Stimulated activated naive CD8-positive, alpha-beta T cell treated with anti-CD3 and anti-CD28 coated beads, Interleukin-15, Interleukin-2, amounts not matched to agents 100 U/mL and 50 U/mL, for 24 hours (primary cell): ENCODE measurements at places on chromosomes 12 and 14.

DNA sequence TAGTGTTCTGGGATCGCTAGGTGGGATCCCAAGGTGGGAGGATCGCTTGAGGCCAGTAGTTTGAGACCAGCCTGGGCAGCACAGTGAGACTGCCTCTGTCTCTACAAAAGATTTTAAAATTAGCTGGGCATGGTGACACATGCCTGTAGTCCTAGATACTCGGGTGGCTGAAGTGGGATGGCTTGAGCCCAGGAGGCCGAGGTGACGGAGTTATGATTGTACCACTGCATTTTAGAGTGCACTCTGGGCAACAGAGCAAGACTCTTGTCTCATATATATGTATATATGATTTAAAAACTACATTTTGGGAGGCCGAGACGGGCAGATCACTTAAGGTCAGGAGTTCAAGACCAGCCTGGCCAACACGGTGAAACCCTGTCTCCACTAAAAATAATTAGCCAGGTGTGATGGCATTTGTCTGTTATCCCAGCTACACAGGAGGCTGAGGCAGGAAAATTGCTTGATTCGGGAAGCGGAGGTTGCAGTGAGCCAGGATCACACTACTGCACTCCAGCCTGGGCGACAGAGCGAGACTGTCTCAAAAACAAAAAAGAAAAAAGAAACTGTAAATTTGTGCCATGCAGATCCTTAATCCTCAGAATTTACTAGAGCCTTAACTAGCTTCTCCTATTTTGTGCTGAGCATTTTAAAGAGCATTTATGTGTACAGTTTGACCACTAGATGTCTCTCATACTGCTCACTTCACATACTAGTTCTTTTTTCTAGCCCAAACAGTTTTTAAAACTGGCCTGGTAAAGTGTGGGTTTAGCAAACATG is 114.8 kb downstream of the MON2 start:
- no peak for DNase-seq

DNA sequence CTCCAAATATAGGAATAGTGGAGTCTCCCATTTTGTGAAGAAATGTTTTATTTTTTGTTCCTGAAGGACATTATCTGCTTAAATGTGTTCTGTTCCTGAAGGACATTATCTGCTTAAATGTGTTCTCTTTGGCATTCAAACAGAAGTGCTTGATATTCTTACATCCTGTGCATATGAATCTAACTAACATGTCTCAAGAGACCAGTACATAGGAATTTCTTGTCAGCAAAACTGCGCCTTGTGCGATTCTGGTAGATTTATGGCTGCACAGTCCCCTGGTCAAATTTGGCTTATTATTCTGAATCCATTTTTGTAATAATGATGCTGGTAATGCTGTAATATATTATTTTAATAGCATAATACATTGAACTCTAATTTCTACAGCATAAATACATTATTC is 722.4 kb downstream of the NOVA1 start:
- no peak for DNase-seq

DNA sequence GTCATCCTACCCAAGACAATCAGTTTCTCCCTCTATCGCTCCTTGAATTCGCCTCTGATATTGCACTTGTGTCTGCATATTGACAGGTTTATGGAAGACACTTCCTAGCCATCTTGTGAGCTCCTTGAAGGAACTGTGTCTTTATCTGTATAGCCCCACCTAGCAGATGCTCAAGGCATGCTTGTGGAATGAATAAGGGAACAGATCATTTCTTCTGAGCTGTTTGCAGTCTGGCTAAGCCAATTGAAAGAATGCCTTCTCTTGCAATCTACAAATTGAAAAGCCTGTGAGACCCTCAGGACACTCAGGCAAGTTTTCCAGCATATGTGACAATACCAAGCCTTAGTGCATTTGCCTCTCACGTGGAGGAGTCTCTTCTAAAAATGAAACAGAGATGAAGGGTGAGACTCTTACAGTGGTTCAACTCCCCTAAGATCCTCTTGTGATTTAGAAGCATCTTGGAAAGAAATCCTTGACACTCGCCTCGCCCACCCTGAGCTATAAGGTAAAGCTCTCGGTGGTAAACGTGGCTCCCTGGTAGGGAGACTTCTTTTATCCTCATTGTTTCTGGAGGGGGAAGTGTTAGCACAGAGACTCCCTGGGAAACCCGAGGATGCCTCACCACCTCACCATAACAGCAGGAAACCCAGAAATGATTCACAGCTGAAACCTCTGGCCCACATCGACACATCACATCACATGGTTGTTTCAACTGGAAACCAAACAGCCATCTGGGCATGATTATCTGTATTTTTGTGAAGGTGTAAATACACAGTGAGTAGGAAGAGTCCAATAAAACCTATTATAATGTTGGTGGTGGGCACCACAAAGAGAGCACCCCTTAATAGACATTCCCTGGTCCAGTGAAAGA is 112.3 kb upstream of the BCL2L14 start:
- peak; percentile 51 for DNase-seq

GRCh38 chr14:20723488-20723887 is 22.2 kb upstream of the EDDM3A start:
- DNase-seq, result peak; percentile 6

GRCh38 chr14:69553252-69553651 is 21.4 kb downstream of the CCDC177 start:
- DNase-seq, result no peak

GRCh38 chr14:43981135-43981768 is 525.8 kb downstream of the FSCB start:
- no peak for DNase-seq

- no peak for DNase-seq
Measured at GRCh38 chr12:124328116-124328515, 33.2 kb downstream of the RFLNA start.

- DNase-seq, result peak; percentile 27
Measured at GRCh38 chr12:108193917-108194316, 64.8 kb downstream of the WSCD2 start.

DNA sequence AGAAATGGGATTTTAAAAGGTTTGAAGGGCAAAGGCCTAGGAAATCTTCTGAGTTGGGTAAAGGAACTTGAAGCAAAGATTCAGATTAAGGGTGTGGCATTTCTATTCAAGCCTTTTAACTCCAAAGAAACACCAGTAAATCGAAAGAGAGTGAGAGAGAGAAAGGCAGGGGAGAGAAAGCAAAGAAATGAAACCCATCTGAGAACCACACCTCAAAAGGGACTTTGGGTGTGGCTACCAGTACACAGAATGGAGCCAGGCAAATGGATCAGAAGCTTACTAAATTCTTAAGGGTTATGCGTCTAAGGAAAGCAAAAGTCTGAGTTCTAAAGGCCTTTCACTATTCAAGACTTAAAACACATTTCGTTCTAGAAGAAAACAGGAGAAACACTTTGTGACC is 277.4 kb downstream of the BCL11B start:
- no peak for DNase-seq

GRCh38 chr12:107917912-107918800 is 143.7 kb downstream of the ASCL4 start:
- no peak for DNase-seq

DNA sequence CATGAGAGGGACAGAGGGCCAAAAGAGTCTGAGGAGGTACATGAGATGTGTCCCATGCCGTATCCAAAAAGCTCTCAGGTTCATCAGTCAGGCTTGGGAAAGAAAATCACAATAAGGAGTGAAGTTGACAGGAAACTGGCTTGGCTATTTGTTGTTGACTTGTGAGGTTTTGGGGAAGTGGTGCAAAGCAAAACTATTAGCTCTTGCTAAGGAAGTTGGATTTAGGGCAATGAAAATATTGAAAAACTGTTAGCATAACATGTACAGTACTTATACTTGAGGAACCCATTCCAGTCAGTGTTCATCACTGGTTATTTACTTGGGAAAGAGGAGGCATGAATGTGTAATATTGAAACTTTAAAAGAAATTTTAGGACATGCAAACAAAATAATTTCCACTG is 145.9 kb downstream of the DUSP6 start:
- DNase-seq, result no peak

DNA sequence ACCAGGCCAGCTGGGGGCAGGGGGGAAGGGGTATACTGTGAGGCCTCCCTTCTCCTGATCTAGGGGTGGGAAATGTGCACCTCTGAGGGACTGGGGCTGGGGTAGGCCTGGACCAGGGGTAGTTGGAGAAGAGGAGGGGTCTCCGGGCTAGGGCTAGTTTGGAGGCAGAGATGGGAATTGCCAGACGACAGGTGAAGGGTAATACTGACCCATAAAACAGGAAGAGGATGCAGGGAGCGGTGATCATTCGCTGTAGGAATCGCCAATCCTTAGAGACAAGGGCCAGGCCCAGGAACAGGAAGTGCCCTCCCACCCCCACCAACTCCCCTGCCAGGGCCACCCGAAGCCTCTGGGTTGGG is 4.4 kb downstream of the SLC22A17 start:
- no peak for DNase-seq

- DNase-seq, result no peak
Measured at GRCh38 chr14:36829547-36829946, 167.9 kb downstream of the PAX9 start.

DNA sequence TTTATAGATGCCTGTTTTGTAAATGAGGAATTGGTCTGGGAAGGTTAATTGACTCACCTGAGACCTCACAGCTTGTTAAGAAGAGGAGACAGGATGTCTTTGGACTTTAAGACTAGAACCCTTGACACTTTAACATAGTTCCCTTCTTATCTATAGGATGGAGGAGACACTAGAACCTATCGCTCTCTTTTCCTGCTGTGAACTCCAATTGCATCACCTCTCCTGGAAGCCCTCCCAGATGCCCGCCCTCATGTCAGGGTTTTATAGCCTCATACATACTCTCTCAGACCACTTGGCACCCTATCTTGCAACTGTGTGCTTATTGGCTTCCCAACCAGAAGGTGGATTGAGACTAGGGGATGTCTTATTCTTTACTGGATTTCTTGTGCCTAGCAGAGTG is 2.5 kb upstream of the CTDSP2 start:
- DNase-seq, result no peak

GRCh38 chr14:57352396-57353170 is 37.8 kb upstream of the NAA30 start:
- DNase-seq, result no peak

DNA sequence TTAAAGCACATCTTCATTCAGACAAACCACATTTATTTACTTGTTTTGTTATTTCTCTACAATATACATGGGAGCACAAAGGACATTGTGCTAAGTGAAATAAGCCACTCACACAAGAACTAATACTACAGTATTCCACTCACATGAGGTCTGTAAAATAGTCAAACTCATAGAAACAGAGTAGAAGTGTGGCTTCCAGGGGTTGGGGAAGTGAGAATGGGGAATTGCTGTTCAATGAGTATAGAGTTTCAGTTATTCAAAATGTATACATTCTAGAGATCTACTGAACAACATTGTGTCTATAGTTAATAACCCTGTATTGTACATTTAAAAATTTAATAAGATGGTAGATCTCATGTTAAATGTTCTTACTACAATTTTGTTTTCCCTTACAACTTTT is 88.8 kb downstream of the ATXN7L3B start:
- no peak for DNase-seq

DNA sequence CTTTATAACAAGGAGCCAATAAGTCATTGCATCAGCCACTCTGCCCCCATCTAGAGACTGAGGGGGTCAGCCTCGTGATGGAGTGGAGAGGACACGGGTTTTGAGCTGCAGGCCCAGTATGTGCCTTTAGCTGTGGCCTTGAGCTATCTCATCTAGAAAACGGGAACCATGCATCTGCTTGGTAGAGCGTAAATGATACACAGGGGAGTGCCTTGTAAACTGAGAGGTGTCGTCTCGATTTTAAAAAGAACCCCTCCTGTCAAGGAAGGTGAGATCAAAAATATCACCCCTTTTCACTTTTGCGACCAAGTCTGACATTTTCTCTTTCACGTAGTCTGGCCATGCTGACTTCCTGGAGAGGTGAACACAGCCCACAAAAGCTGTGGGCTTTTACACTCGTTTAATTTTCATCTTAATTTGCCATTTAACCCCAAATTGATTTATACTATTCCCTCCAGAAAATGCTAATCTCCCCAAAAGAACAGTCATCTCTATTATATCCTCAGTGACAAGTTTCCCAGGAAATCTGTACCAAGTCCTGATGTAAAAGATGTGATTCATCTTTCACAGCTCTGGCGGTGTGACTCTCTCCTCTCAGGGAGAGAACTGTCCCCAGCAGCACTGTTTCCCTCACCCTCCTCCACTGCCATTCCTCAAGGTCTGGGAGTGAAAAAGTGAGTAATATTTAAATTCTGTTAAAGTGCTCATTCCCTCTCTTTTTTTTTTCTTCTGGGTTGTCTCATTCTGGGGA is 30.6 kb downstream of the VCPKMT start:
- DNase-seq, result peak; percentile 65

DNA sequence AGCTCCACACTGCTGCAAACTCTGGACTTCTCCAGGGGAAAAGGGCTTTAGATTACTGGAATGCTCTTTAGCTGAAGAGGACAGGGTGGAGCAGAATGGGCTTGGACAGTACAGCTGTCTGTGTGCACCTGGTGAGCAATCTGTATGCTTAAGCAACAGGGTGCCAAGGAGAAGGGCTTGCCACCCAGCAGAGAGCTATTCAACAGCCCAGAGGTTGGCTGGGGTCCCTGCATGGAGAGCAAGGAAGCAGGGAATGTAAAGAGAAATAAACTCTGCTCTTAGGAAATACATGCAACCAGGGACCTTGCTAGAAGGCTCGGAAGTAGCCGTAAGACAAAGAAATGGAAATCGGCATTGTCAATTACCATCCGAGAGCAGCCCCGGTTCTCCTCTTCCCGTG is 53.0 kb upstream of the CORO1C start:
- no peak for DNase-seq

- DNase-seq, result no peak
Measured at GRCh38 chr14:101103321-101103901, 199.9 kb upstream of the RTL1 start.

DNA sequence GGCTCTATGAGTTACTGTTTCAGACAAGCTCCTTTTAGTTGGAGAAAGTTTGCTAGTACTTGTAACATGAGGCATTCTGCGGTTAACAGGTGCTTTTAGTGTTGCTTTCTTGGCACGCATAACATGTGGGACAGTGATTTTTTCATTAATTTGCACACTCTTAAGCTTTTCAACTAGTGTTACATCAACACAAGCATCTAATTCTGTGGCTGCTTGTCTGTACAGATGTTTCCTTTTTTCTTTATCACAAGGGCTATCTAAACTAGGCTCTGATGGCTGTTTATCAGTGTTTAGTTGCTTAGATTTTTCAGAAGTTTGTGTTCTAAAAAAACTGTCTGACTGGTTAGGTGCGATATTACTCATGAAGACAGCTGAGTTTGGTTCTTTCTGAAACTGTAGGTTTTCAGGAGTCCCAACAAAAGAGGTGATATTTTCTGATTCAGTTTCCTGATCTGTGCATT is 120.1 kb downstream of the RALGAPA1 start:
- DNase-seq, result no peak

DNA sequence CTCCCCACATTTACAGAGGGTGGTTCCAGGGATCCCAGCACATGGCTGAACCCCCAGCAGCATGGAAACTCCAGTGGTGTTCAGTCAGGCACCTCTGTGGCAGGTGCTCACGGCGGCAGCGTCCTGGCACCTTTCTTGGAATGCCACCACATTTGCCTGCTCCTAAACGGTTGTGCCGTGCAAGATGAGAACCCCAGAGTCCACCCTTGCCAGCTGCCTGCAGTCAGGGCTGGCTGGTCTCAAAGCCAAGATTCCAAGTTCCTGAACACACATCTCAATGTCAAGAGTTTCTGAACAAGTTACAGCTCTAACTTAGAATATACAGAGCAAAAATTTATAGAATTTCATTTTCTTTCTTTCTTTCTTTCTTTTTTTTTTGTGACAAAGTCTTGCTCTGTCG is 38.7 kb downstream of the DDX51 start:
- no peak for DNase-seq
